Esophagus mucosa (tissue), 1 donor: ENCODE measurements at places on chromosomes 2 and 18. TPM values are rescaled to one million over a fixed set of nuclear protein-coding genes. Genes with fewer than 3 reads are reported as not detected.

- ATAC-seq: peak; percentile 100
These were observed 127.6 kb upstream of the TWIST2 start for GRCh38 chr2:238720232-238720672.

DNA sequence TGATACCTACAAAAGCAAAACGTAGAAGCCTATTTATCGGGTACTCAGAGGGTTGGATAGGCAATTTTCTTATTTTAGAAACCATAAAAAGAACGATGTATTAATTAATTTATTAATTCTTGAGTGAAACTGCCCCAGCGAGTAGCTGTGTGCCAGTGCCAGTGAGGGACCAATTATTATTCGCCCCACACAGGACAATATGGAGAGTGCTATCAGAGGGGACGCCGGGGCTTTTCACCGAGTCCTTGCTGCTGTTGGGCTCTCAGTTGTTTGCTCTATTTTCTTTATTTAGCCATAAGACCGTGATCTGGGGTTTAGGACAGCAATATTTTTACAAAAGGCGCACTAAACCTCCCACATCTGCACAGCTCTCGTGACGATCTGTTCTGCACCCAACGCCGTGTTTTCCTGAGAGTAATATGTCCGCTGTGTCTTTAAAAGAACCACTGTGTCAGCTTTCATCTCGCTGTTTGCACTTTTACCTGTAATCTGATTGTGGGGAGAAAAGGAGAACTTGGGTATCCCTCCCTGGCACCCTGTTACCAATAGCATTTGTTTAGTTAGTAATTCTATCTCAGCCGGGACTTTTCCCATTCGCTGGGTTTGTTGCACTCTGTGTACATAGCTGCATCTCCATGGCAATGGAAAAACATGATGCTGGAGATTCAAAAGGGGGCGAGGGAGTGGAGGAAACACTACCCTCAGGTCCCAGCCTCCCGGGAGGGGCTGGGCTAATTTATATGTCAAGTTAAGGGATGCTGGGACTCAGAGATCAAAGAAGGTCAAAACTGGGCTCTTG lies 30.1 kb upstream of the ZNF516 start:
- ATAC-seq: no peak

DNA sequence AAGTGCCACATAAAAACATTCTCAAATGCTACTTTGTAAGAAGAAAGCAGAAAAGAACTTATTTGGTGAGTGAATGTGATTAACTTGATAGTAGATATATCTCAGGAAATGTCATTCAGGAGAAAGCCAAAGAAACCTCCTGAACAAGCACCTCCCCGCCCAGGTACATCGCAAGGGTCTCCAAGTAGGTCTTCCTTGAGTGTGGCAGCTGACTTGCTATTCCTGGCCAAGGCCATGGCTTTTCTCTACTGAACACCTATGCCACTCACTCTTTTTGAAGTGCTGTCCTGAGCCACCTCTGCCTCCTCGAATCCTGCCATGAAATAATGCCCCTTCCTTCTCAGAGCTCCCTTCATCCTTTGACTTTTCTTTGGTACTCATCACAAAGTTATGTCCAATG lies 54.0 kb downstream of the NDUFA10 start:
- no peak for ATAC-seq

The MROH2A gene
- 0.52 TPM for total RNA-seq

The PPP1R1C gene
- total RNA-seq: 1.8 TPM

The COLEC12 gene
- 0.68 TPM for total RNA-seq

The DES gene
- 29.3 TPM for total RNA-seq
